Skin of body (tissue), 3 donors: ENCODE measurements at places on chromosomes 3 and 15. TPM values are rescaled to one million over a fixed set of nuclear protein-coding genes. Genes with fewer than 3 reads are reported as not detected.

DNA sequence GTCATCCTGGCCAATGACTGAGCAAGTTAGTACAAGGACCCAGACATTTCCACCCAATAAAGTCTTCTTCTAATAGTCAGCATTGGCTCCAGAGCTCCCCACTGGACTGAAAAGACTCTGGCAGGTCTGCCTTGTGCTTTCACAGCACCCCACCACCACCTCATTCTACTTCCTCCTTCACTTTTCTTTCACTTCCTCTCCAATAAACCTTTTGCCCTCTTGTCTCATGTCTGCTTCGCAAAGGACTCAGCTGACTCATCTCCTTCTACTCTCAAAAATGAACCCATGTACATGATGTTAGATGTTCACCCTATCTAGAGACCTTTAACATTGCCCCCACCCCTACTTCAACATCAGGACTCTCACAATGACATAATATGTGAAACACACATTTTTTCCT, 181.0 kb upstream of the PPP2R3A start:
- no peak for DNase-seq

Gene ASB14
- total RNA-seq, result 0.10 TPM

Gene IMPG2
- 0.59 TPM for total RNA-seq

Gene SMCO1
- total RNA-seq, result 0.79 TPM

DNA sequence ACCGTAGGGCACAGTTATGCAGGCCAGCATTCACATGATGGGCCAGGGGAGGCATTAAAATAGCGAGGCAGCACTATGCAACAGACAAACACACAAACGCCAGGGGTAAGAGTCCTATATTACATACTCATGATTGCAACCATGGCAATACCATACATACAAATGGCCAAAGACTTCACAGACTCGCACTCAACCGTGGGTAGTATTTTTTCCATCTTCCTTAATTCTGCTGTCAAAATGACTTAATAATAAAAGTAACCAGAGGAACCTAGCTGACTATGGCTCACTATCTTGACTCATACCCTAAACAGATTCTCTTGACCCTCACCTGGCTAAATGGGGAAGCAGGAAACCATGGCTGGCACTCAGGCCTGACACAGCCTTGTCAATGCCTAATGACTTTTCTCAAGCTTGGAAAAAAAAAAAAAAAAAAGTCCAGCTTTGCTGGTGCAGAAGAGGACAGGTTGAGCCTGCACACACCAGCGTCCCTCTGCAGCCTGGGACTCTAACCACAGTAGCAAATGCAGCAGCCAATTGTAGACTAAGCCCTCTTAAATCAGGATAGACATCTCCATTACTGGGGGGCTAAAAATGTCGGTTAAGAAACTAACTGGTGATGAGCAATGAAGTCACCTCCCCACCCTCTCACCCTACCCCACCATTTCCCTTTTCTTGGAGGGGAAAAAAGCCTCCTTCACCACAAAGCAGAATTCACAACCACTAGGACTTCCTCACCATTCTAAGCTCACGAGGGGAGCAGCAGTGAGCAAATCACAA, 23.1 kb downstream of the CCDC12 start:
- DNase-seq, result no peak

DNA sequence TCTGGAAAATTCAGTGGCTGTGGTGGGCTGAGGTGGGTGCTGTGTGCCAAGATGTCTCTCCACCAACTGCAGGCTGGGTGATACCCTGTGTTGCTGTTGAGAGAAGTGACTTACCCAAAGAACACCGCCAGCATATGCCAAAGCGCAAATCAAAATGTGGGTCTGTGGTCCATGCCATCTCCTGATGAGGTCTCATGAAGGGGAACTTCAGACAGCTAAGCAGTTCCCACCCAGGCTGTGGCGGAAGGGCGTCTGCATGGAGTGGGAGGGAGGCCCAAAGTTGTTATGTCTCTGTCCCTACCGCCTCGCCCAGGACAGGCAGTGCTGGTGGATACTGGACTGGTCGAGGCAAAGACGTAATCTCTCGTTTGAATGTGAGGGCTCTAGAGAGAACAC, 70.9 kb upstream of the PLXNA1 start:
- no peak for DNase-seq

- no peak for DNase-seq
Measured at GRCh38 chr3:133277813-133278212, 122.0 kb upstream of the BFSP2 start.

DNA sequence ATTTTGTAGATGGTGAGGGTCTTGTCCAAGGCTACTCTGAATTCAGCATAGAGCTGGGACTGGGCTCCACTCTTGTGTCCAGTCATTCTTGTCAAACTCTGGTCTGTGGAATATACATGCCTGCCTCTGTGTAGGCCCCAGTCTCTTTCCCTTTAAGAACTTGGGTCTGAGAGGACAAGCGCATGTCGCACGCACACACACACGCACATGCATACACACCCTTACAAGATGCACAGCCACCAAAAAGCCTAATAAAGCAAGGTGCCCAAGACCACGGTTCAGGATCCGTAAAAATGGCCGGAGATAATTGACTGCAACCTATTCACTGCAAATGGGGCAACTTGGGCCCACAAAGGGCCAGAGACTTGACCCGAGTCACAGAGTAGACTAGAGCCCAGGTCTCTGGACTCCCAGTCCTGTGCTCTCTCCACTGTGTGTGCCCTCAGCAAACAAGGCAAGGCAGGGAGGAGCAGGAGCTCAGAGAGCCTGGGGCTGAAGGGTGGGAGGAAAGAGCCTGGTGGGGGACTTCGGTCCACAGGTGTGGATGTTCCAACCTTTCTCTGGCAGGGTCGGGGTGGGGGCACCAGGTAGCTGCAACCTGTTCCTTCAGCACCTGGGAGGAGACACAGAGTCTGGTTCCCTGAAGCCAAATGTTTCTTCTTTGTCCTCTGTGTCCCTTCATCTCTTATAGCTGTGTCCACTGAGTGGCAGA, 914 bp upstream of the PAQR5 start:
- no peak for DNase-seq

DNA sequence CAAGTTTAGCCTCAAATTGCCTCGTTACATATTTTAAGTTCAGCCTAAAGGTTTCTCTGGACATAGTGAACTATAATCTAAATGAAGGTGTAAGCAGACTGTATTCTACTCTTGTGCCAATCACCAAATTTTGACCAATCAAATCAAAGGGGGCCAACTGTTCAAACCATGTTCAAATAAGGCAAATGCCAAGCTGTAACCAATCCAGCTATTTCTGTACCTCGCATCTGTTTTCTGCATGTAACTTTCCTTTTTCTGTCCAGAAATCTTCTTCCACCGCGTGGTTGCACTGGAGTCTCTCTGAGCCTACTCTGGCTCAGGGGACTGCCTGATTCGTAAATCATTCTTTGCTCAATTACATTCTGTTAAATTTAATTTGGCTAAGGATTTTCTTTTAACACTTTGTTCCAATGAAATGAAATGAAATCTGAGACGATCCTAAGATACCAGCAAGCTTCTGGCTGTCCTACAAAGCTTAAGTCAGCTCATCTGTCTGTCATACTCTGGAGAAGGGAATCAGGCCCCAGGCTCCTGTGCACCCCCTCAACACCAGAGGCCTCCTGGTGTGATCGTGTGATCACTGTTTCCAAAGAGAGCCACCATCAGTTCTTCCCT, 53.2 kb upstream of the ZNF148 start:
- DNase-seq, result peak; percentile 29

- no peak for DNase-seq
Measured at GRCh38 chr3:57110798-57111197, 50.3 kb downstream of the SPATA12 start.

- DNase-seq, result no peak
Measured at GRCh38 chr3:13638927-13639326, 90.0 kb downstream of the FBLN2 start.

- DNase-seq, result peak; percentile 26
Measured at GRCh38 chr15:39792844-39793335, 10.2 kb upstream of the FSIP1 start.

Gene SLC25A38
- 13.2 TPM for total RNA-seq

GRCh38 chr3:58025406-58025805, 17.2 kb downstream of the FLNB start:
- no peak for DNase-seq

GRCh38 chr3:69494185-69494584, 108.3 kb upstream of the FRMD4B start:
- no peak for DNase-seq

Gene GOLGA8G
- not detected for total RNA-seq

Gene UPK1B
- total RNA-seq, result 0.59 TPM

- peak; percentile 3 for DNase-seq
Measured at GRCh38 chr3:136078421-136079364, 113.2 kb downstream of the PPP2R3A start.

Gene MYH15
- total RNA-seq, result 0.49 TPM

DNA sequence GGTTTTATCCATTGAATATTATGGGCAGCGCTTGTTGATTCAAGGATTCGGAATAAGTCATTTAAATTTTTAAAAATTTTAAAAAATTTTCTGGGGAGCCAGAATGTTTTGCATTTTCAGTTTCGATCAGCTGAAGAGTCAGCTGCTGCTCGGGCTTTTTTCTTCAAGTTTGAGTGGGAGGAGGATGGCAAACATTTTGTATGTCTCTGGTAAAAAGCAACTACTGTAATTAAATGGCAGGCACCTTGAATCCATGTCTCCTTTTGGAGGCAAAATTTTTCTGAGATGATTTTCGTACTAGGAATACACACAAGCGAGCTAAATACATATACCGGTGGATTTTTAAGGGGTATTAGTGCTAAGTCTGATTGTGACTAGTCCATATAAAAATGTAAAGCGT, 612 bp downstream of the C3orf38 start:
- DNase-seq, result no peak

GRCh38 chr15:81160312-81161159, 26.5 kb downstream of the CFAP161 start:
- peak; percentile 95 for DNase-seq

Gene KLHL6
- total RNA-seq, result 3.1 TPM

- no peak for DNase-seq
Measured at GRCh38 chr15:51780636-51781035, 29.2 kb downstream of the TMOD2 start.

DNA sequence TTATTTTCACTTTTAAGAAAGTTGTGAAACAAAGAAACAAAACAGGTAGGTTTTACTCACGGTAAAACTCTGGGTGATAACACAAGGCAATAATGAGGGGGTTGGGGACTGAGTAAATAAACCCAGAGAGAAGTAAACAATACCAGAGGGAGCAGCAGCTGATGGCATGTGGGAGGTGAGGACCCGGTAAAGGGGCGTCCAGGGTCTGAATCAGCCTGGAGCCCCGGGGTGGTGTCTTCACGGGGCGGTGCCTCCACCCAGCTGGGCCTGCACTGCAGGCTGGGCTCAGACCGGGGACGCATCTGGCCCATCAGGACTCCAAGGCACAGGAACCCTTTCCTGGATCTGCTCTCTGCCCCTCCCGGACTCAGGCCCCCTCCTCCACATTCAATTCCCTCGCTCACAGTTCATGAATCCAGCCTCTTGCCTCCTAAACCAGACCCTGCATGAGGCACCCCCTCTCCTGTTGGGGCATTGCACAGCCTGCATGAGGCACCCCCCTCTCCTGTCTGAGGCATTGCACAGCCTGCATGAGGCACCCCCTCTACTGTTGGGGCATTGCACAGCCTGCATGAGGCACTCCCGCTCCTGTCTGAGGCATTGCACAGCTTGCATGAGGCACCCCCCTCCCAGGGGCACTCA, 73.9 kb upstream of the MFGE8 start:
- DNase-seq, result no peak

Gene RAD18
- 18.1 TPM for total RNA-seq

DNA sequence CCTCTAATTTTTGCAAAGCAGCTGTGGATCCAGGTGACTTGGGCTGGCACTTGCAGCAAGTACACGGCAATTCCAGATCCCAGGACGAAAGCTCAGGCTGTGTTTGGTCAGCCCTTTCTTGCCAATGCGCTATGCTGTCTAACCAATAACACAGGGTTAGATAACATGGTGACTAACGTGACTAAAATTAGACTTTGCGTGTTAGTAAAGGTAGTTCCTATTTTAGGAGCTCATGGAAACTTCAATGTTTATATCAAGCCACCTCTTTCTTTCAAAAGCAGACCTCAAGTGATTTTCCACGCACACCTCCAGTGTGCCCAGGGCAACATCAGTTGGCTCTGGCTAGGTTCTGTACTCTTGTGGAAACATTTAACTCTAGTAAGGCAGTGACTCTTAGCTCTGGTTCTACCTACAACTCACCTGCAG, 32.5 kb downstream of the CDCP1 start:
- DNase-seq, result no peak

DNA sequence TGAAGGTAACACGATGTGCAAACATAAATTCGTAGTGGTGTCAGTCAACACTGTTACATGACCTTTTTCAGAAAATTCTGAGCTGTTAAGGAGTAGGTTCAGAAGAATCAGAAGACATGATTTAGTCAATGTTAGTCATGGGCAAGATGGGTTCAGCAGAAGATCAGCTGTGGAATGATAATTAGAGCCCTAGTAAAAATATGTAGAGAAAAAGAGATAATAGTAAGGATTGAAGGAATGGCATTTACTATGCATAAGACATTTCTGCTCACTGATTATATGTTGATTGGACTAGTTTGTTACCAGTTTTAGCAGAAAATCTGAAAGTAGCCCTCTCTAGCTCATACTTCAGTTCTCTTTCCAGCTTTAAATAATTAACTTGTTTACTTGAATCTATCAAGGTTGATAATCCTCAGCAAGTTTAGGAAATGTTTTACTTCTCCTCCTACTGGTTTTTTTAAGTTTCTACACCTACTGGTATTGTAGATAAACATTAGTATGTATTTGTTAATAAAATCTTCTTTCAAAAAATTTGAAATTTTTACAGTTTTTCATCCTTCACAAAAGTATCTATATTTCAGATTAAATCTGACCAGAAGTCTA, 98.6 kb downstream of the ALCAM start:
- no peak for DNase-seq

GRCh38 chr3:49019941-49020329, 1.6 kb upstream of the DALRD3 start:
- DNase-seq, result no peak

- no peak for DNase-seq
Measured at GRCh38 chr3:170759511-170760173, 110.4 kb downstream of the RPL22L1 start.

- no peak for DNase-seq
Measured at GRCh38 chr15:93044301-93045190, 44.5 kb downstream of the RGMA start.

Gene IL12A
- total RNA-seq, result 0.30 TPM

GRCh38 chr3:25820366-25820765, 30.5 kb downstream of the OXSM start:
- peak; percentile 24 for DNase-seq

Gene PTH1R
- 18.9 TPM for total RNA-seq

GRCh38 chr3:15726043-15726442, 71.7 kb downstream of the ANKRD28 start:
- no peak for DNase-seq

DNA sequence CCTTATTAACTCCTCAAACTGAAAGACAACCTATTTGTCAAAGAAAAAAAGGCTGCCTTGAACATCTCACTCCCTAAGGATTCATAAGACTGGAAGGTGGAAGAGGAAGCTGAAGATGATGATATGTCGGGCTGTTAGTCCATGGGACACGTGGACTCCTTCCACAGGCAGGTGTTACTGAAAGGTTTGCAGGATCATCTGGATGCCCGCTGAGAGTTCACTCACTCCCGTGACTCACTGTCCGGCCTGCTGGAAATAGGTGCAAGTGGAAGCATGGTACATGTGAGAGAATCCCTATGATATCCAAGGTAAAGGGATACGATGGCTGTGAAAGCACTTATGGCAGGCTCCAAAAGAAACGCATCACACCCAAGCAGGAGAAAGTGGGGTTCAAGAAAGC, 33.3 kb upstream of the FBN1 start:
- DNase-seq, result no peak

Gene RASL12
- total RNA-seq, result 12.5 TPM

Gene C3orf85
- not detected for total RNA-seq
